Camera-type eye (tissue), 1 donor: ENCODE measurements at places on chromosomes 4 and X. TPM values are rescaled to one million over a fixed set of nuclear protein-coding genes. Genes with fewer than 3 reads are reported as not detected.

SYTL4 gene
- total RNA-seq: 32.8 TPM

MAGEA9B gene
- not detected for total RNA-seq

PLXNB3 gene
- 7.3 TPM for total RNA-seq

CYTL1 gene
- total RNA-seq: 12.9 TPM

DMP1 gene
- 0.11 TPM for total RNA-seq

NUDT9 gene
- 34.5 TPM for total RNA-seq

CORIN gene
- 1.7 TPM for total RNA-seq

PIN4 gene
- total RNA-seq: 12.4 TPM

SMARCA1 gene
- total RNA-seq: 89.6 TPM

CT45A3 gene
- not detected for total RNA-seq

PPP2R2C gene
- 10.1 TPM for total RNA-seq

XK gene
- total RNA-seq: 5.8 TPM

APEX2 gene
- 6.1 TPM for total RNA-seq

GJB1 gene
- 0.49 TPM for total RNA-seq
